Esophagus muscularis mucosa (tissue), 4 donors: ENCODE measurements at places on chromosomes 3 and 15.

GRCh38 chr15:101521069-101521468 lies 31.6 kb upstream of the PCSK6 start:
- DNase-seq, result peak; percentile 50

DNA sequence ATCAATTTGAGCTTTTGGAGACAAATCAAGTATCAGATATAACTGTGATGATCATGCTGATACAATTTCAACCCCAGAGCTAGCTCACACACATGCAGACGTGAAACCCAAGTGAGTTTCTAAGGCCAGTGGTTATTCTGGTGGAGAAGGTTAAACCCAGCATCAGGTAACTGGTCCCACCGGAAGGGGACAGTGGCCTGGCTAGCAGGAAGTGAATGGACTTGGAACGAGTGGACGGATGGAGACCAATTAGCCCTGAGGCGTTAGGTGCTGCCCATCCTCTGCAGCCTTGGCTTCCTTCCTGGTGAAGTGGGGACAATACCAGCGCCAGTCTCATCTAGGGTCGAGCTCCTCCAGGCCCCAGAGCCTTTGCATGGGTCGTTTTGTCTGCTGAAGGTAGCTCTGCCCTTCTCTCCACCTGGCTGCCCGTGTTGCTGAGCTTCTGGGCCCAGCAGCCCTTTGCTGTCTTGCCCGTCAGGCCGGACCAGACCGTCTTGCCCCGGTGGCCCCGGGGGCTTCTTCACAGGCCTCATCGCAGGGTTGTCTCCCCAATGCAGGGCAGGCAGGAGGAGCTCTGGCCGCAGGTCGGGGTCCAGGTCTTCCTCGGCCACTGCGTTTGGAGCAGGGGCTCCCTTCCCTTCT lies 915 bp upstream of the KCTD6 start:
- no peak for DNase-seq

- DNase-seq, result no peak
Observed at GRCh38 chr3:132344666-132345280, 27.6 kb downstream of the ACP3 start.

DNA sequence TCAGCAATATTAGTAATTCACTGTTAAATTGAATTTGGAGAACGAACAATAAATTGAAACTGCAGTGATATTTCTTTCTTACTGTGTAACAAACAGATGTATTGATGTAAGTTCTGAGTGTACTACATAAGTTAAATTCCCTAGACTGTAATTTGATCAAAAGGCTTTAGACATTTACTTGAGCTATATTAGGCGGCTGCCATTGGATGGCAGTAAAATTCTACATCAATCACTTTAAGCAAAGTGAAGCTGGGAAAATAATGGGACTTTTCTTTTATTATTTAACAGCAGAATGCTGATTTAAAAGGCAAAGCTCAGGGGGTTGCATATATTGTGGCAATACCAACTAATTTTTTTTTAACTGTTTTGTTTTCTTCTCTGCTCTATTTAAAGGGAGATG lies 212.6 kb upstream of the PLSCR5 start:
- DNase-seq, result no peak

DNA sequence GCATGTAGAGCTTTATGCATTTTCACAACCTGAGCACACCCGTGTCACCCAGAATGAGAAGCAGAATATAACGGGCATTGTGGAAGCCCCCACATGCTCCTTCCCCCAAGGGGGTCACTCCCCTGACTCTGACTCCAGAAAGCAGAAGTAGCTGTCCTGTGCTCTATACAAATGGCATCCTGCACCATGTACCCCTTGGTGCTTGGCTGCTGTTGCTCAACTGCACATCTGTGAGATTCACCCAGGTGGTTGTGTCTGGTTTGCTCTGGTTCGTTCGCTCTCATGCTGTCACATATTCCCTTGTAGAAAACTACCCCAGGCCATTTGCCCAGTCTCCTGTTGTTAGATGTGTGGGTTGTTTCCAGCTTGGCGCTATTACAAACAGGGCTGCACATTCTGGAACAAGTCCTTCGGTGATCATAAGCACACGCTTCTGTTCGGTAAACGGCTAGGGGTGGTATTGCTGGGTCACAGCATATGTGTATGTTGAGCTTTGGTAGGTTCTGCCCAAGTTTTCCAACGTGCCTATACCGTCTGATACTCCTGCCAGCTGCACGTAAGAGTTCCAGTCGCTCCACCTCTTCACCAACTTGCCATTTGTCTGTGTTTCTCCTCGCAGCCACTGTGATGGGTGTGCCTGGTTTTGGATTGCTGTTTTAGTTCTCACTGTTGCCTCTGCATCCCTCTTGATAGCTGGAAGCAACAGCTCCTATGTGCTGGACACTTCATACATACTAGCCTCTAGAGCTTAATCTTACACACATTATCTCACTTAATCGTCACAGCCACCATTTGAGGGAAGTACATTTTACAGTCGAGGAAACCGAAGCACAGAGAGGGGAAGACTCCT lies 65.4 kb upstream of the SLC6A6 start:
- no peak for DNase-seq

GRCh38 chr3:17639765-17640164 lies 102.7 kb downstream of the TBC1D5 start:
- DNase-seq, result no peak

- DNase-seq, result no peak
Observed at GRCh38 chr3:45402138-45402537, 13.8 kb downstream of the LARS2 start.

DNA sequence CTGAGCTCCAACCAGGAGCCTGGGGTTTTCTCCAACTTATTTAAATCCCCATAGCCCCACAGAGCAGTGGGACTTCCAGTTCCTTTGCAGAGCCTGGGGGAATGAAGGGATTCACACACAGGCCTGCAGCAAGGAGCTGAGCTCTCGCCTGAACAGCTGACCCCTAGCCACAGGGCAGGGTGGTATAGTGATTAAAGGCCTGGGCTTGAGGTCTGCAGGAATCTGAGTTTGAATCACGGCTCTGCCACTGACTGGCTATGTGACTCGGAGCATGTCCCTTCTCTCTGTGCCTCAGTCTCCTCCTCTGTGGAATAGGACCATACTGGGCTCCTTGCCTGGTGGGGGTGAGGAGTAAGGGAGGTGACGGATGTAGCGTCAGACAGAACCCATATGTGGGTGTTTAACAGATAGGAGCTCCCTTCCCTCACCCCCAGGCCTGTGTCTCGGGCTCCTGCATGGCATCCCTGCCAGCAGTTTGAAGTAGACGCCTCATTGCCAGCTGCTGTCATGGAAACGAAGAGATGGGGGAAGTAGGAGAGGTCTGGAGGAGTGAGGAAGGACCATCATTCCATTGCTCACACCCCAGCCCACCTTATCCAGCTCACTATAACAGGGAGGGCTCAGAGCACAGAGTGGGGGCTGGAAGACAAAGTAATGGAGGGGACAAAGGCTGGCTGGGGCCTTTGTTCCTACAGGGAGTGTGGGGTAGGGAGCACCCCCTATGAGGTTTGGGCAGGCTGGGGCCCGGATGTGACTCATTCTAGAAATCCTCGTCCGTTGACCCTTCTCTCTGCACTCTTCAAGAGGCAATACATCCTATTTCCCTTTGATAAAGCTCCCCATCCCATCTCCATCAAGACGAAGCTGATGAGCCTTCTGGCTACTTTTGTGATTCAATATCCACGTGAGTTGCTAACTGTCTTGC lies 14.8 kb downstream of the HRH1 start:
- DNase-seq, result no peak

DNA sequence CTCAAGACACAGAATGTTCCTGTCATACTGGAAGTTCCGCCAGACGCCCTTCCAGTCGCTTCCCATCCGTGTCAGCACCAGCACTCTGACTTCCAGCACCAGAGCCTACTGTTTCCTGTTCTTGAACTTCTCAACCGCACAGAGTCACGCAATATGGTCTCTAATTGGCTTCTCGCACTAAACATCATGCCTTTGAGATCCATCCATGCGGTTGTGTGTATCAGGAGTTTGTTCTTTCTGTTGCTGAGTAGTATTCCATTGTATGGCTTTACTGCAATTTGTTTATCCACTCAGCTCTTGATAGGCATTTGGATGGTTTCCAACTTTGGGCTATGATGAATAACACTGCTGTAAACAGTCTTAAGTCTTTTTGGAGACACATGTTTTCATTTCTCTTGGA lies 112.1 kb downstream of the LRRK1 start:
- DNase-seq, result peak; percentile 87

DNA sequence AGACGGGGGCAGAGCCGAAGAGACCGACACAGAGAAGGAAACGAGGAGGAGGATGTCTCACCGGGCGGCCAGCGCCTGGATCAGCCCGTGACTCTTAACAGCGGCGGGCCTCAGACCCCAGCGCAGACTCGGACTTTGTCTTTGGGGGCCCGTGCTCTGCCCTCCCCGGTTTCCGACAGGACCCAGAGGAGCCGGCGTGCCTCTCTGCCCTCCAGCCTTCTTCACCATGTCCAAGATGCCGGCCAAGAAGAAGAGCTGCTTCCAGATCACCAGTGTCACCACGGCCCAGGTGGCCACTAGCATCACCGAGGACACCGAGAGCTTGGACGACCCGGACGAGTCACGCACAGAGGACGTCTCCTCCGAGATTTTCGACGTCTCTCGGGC lies 1.0 kb downstream of the TSC22D2 start:
- DNase-seq, result no peak

DNA sequence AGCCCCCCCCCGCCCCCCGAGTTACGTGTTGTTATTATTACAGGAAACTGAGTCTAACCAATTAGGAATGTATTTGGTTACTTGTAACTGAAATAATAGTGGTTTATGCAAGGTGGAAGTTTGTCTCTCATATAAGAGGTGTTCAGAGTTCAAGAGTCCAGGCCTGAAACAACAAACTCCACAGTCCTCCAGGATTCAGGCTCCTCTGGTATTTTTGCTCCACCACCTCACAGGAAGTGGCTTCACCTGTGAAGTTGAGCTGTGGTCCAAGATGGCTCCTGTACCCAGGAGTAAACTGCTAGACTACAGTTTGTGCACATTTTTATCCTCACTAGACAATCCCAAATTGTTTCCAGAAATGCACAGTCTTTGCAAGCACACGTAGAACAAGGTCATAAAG lies 27.3 kb downstream of the MOBP start:
- no peak for DNase-seq

- DNase-seq, result no peak
Observed at GRCh38 chr3:48463703-48464102, 17.2 kb downstream of the ATRIP start.

- peak; percentile 47 for DNase-seq
Observed at GRCh38 chr3:172634948-172635347, 75.9 kb downstream of the NCEH1 start.

DNA sequence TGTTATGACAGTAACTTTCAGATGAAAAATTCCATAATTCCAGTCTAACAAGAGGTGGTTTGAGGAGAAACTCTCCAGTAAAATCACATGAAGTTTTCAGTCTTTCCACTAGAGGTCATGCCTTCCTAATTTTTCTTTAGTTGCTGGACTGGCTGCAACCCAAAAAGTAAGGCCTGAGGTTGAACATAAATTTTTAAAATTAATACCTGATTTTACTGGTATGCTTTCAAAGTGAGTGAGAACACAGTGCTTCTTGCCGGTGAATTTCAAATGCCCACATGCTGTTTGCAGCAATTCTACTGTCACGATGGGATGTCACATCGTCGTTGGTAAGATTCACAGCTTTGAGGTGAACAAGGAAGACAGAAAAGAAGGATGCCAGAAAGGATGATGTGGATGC lies 89.0 kb upstream of the FGF12 start:
- DNase-seq, result no peak

- no peak for DNase-seq
Observed at GRCh38 chr15:76898102-76898501, 7.0 kb downstream of the SCAPER start.

DNA sequence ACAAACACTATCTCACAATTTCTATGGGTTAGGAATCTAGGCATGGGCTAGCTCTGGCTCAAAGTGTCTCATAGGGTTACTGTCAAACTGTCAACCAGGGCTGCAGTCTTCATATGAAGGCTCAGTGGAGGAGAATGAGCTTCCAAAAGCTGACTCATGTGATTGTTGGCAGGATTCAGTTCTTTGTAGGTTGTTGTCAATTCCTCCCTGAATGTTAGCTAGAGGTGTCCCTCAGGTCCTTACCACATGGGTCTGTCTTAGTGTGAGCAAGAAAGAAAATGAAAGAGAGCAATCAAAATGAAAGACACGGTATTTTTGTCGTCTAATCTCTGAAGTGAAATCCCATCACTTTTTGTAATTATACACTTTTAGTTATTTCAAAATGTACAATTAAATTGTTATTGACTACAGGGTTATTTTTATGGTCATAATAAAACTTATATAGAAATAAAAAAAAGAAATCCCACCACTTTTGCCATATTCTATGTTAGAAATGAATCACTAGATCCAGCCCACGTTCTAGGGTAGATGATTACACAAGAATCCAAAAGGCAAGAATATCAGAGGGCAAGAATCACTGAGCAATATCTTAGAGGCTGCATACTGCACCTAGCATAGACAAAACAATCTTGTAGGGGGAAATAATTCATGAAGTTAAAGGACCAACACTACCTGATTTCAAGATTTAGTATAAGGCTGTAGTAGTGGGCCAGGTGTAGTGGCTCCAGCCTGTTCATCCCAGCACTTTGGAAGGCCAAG lies 8.4 kb downstream of the ACSBG1 start:
- no peak for DNase-seq

GRCh38 chr15:88878720-88879184 lies 16.6 kb downstream of the HAPLN3 start:
- DNase-seq, result no peak

DNA sequence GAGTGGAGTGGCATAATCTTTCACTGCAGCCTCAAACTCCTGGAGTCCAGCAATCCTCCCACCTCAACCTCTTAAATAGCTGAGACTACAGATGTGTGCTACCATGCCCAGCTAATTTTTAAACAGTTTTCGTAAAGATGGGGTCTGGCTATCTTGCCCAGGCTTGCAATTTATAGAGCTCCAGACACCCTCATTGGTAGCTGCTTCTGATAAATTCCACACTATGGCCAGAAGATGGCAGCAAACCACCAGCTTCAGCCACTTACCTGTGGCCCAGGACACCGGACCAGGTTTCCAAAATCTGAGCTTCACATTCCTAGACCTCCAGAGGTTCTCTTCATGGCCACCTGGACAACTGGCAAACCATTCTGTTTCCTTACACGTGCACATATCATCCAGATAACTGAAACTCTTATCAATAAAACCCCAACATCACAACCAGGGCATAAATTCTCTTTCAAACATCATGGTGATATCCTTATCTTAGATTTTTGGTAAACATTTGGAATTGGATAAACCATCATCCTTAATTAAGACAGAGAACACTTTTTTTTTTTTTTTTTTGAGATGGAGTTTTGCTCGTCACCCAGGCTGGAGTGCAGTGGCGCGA lies 28.9 kb downstream of the FBXW12 start:
- no peak for DNase-seq

GRCh38 chr15:27601239-27601960 lies 497.7 kb downstream of the OCA2 start:
- DNase-seq, result no peak

GRCh38 chr15:68816158-68816557 lies 4.5 kb downstream of the ANP32A start:
- no peak for DNase-seq

- DNase-seq, result no peak
Observed at GRCh38 chr3:184604615-184605290, 43.2 kb downstream of the EPHB3 start.

GRCh38 chr15:89398896-89399237 lies 64.2 kb upstream of the POLG start:
- DNase-seq, result no peak
